OCI-LY7 (cell line): ENCODE measurements at places on chromosomes 11 and 22. TPM values are rescaled to one million over a fixed set of nuclear protein-coding genes. Genes with fewer than 3 reads are reported as not detected.

DNA sequence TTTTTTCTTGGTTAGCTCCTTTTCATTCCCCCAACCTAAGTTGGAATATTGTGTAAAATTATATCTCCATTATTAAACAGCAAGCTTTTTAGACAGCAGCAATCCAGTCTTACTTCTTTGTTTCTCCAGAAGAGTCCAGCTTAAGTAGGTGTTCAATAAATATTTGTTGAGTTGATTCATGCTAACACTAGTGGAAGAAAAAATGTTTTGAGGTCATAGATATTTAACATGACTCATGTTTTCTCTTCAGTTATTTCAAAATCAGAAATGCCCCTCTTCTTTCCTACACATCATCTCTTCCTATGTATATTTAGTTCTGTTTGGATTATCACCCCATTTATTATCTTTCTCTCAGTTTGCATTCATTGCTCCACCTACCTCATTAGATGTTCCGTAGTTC lies 20.3 kb downstream of the CCDC83 start:
- DNase-seq: no peak

The DEFB131B gene
- total RNA-seq: not detected in 2 replicates

DNA sequence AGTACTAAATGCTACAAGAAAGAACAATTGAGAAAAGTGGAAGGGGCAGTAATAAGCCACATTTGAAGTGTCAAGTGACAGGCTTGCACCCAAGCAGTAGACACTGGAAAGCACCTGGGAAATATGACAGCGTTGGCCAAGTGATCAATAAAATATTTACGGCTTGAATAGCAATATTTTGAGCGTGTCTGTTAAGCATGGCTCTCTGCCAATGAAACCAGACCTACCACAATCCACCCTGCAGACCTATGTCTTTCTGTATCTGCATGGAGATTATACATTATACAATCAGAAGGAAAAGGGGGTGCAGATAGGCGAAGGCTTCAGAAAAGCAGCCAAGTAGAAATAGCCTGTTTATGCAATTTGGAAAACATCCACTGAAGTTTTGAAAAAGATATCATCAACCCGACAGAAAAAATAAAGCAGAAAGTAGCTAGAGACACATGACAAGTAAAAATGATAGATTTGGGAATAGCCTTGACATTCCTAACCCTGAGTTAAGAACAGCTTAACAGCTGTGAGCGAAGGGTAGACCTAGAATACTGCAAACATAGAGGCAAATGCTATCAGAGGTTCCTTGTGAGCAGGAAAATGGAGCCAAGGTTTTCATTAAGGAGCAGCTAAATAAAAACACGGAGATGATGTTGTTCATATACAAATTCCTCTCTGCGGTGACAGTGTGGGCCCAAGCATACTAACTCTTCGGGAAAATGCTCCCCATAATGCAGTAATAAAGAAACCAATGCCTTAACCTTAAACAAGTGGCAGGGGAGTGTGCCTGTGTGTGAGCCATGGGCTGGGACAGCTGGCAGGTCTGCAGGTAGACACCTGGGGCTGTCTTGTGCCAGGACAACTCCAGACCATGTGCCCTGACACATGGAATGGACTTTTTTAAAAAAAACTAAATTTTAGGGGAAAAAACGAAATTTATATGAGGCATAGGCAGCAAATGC lies 71.3 kb downstream of the ETS1 start:
- no peak for DNase-seq

DNA sequence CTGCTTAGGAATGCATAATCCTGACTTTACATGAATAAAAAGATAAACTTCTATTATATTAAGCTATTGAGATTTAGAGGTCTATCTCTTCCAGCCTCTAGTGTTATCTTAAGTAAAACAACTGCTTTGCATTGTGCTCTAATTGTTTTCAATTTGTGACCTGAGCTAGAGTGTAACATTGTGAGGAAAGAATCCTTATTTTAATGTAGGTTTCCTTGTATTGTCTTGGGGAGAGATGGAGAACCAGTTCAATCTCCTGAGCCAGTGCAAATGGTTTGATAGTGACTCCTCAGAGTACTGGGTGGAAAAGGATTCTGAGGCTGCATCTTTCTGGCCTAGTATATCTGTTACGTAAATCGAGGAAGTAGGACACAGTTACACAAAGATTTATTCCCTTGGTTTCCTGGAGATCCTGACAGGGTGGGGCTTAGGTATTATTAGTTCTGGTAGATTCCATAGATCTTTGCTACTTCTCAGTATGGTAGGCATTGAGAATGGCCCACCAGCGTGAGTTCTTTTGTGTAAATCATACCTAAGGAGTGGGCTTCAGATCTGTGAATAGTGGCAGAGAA lies 683.5 kb upstream of the CCDC179 start:
- no peak for DNase-seq

DNA sequence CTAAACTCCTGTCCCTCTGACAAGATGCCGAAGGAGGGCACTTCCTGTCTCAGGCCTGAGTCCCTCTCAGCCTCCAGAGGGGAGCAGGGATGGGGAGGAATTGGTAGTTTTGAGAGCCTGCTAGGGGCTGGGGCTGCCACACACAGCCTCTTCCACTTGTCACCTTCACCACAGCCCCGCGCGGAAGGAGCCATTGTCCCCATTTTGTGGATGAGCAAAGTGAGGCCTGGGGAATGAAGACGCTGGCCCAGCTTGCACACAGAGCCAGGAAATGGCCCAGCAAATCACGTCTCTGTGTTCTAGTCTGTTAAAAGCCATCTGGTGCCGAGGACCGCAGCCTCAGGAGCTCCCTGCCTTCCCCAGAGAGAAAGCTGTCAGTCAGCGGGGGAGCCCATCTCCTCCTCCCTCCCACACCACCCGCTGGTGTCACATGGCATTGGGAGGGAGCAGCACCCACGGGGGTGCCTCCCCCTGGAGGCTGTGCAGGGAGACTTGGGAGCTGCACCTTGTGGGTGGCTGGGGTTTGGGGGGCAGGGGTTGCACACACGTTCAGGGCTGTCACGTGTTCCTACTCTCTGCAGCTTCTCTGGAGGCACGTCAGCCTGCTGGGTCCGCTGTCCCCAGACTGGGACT lies 34.6 kb downstream of the RASD2 start:
- DNase-seq: peak; percentile 49
